ENCODE measurements at places on chromosomes 1 and 21. TPM values are rescaled to one million over a fixed set of nuclear protein-coding genes. Genes with fewer than 3 reads are reported as not detected.
A peak's percentile ranks its signal among the peaks of the same experiment; 100 is the strongest.

DNA sequence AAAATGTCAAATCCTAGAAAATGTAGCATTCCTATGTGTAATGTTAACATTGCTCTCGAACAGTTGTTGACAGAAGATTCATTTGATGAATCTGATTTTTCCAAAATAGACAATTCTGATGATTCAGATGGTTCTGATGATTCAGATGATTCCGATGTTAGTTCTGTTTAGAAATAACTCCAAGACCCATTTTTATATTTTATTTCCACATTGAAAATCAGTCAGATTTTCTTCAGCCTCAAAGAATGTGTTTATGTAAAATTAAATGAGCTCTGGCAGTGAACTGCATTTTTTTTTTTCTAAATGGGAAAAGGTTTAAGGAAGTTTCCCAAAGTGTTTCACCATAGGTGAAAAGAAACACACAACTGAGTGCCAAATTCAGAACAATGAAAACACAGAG is 136.5 kb downstream of the TSEN15 start:
- no peak for DNase-seq

- peak; percentile 25 for DNase-seq
Observed at GRCh38 chr1:11478571-11479374, at the start of gene DISP3. TSS of gene DISP3 (plus strand) at chr1:11479155. CDS start at chr1:11500993, 21,838 bp downstream.

GRCh38 chr1:77642196-77642595 is 40.3 kb downstream of the ZZZ3 start:
- peak; percentile 22 for DNase-seq

ZBTB8OS gene
- total RNA-seq: 34.6 TPM

INTS11 gene
- total RNA-seq: 53.1 TPM

- peak; percentile 22 for DNase-seq
Observed at GRCh38 chr1:58699011-58699762, 675 bp downstream of the MYSM1 start.

GRCh38 chr1:221780175-221780574 is 38.3 kb upstream of the DUSP10 start:
- DNase-seq: no peak

DNA sequence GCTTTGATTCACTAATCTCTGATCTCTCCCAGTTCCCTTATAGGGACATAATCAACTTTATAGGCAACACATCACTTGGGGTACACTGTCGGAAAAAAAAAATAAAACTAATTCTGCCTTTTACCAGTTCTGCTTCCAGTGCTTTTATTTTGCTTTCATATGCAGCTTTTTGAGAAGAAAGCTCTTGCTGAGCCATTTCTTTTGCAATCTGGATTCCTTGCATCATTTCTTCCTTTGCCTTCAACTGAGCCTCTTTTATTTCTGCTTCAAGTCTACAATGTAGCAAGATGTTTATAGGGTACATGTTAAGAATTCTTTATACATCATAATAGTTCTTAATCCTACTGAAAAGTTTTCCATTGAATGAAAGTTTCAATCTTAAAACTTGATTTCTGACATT is 30.6 kb downstream of the KIF14 start:
- DNase-seq: no peak

PTAFR gene
- total RNA-seq: 0.65 TPM

- peak; percentile 77 for DNase-seq
Observed at GRCh38 chr1:154998818-154999570, 3.6 kb upstream of the ZBTB7B start.

C4BPA gene
- not detected for total RNA-seq

NBPF8 gene
- total RNA-seq: 9.5 TPM

- peak; percentile 26 for DNase-seq
Observed at GRCh38 chr1:209746451-209747165, 9.2 kb upstream of the TRAF3IP3 start.

GRCh38 chr1:55445416-55445815 is 230.3 kb upstream of the USP24 start:
- no peak for DNase-seq

FCRL5 gene
- total RNA-seq: not detected

FNDC10 gene
- total RNA-seq: 4.5 TPM

GRCh38 chr1:117077267-117077666 is 17.1 kb downstream of the TTF2 start:
- DNase-seq: peak; percentile 89

- DNase-seq: no peak
Observed at GRCh38 chr1:43536196-43536863, 5.6 kb downstream of the PTPRF start.

NKAIN1 gene
- total RNA-seq: 0.36 TPM

AKR7A2 gene
- 68.4 TPM for total RNA-seq

DNA sequence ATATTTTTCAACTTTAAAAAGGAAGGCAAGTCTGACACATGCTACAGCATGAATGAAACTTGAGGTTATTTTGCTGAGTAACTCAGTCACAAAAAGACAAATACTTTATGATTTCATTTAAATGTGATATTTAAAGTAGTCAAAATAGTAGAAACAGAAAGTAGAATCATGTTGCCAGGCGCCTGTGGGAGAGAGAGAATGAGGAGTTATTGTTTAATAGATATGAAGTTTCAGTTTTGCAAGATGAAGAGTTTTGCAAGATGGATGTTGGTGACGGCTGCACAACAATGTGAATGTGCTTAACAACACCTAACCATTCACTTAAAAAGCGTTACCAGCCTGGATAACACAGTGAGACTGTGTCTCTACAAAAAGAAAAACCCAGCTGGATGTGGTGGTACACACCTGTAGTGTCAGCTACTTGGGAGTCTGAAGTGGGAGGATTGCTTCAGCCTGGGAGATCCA is 20.7 kb upstream of the ATP1A1 start:
- DNase-seq: no peak

FLG2 gene
- not detected for total RNA-seq

DNA sequence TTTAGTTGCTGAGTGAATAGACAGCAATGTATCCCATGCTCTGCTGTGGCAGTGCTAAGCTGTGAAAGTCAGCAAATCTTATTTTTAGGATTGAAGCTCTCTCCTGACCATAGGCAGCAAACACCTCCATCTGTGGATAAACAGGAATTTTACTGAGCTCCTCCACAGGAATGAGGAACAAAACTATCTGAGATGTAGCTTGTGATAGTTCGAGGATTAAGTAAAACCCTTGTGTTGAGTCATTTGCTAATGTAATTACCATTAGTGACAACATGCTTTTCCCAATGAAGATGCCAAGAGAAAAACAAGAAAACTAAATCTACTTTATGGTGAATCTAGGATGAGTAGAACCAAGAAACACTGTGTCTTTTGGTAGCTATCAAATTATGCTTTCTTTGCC is 122.7 kb downstream of the CLEC20A start:
- no peak for DNase-seq

HES2 gene
- 0.09 TPM for total RNA-seq

DNA sequence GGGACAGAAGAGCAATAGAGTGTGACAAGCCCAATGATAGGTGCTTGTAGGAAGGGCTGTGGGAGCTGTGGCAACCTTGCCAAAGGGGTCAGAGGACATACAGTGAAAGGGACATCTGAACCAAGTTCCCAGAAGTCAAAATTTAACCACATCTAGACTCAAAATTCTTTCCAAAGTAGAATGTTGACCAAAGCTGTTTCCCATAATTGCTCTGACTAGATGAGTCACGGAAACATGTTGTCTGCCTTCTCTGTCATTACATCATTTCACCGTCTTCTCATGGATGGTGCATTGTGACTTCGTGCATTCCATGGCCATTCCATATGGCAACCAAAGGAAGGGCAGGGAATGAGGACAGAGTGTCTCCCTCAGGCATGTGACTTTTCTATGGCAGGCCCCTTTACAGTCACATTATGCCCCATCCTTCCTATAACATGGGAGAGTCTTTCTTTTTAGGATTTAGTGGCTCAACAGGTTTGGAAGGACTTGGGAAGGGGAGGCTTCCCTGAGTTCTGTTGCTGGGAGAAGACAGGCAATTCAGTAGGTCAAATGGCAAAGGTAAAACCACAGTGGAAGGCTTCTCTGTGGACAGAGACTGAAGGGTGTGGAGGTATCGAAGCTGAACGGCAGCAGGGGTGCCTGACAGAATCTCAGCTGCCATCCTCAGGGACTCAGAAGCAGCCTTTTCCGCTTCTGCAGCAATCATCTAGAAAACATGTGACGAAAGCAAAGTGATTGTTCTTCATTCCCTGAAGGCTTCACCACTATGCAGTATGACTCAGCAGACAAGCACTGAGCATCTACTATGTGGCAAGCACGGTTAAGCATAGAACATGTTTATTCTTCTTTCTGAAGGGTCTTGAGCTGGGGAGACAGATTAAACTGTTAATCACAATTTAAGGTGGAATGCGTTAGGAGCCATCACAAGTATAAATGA is 24.7 kb downstream of the NPHS2 start:
- peak; percentile 65 for DNase-seq

DNA sequence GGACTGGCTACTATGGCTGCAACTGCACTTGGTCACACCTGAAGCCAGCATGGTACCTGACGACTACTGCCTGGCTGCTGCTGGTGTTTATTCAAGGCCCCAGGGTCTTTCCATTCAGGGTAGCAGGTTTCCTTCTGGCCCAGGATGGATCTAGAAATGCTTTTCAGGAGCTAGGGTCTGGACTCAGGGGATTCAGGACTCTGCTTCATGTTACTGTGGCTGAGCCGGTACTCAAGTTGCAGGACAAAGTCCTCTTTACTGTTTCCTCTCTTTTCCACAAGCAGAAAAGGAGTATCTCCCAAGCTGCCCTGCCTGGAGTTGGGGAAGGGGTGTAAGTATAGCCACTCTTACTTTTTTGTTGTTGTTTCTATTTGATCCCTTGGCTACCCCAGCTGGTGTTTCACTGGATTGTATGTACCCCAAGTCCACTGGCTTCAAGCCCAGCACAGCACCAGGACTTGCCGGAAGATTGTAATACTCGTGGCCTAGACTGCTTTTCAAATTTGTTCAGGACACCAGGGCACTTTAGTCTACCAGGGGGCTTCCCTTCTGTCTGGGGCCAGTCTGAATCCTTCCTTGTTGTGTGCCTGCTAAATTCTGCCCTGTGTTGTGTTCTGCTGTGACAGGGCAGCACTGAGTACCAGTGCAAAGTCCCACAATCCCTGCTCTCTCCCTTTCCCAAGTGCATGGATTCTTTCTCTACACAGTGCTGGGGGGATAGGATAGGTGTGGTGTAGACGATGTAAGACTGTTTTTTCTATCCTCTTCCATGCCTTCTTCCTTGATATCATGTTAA is 248.5 kb downstream of the GPR52 start:
- no peak for DNase-seq

HSD3B1 gene
- not detected for total RNA-seq
